ENCODE measurements at places on chromosomes 13 and 19.

GRCh38 chr19:28426730-28427225 lies 786.2 kb downstream of the UQCRFS1 start:
- peak; percentile 67 for DNase-seq

DNA sequence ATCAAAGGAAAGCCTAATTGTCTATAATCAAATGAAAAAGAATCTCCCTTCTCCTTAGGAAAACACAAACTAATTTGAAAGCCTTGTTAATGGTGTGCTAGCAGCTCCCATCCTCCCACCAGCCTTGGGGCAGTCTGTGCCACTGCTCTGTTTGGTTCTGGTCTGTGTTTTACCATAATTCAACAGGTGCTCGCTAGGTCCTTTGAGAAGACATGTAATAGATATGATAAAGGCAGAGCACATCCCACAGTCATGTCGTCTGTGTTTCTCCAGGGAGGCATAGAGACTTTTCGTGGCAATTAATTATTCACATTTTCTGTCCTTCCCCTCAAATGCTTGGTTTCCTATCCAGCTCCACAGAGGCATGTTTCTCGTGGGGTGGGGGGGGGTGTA lies 23.8 kb downstream of the FAM124A start:
- DNase-seq = no peak

GRCh38 chr19:42267644-42268141 lies 1.4 kb upstream of the CIC start:
- DNase-seq = no peak

DNA sequence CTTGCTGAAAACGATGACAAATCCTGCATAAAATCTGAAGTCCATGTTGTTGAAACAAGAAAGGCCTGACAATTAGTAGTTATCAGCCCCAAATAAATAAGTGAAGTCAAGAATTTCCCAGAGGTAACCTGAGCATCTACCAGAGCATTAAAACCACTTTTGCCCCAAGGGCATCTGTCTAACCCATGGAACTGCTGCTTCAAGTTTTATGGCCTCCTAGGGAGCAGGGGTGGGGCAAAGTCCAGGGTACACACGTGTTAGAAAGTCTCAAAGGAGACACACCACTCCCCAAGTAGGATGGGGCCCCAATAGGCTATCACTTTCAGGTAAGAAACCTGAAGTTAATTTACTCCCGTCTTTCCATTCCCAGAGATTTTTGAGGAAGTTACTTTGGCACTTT lies 81.1 kb downstream of the CACNA1A start:
- DNase-seq = no peak

DNA sequence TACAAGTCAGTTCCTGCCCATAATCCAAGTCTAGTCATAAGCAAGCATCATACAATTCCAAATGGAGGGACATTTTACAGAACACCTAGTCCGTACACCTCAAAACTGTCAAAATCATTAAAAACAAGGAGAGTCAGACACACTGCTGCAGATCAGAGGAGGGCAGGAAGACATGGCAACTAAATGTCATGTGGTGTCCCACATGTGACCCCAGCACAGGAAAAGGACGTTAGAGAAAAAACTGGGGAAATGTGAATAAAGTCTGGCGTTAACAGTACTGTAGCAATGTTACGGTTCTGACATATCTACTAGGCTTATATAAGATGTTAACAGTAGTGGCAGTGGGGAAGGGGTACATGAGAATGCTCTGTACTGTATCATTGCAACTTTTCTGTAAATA lies 2.3 kb downstream of the ZSCAN5A start:
- DNase-seq = no peak

- no peak for DNase-seq
These were observed 281.2 kb downstream of the SLITRK5 start for GRCh38 chr13:87952377-87952776.

DNA sequence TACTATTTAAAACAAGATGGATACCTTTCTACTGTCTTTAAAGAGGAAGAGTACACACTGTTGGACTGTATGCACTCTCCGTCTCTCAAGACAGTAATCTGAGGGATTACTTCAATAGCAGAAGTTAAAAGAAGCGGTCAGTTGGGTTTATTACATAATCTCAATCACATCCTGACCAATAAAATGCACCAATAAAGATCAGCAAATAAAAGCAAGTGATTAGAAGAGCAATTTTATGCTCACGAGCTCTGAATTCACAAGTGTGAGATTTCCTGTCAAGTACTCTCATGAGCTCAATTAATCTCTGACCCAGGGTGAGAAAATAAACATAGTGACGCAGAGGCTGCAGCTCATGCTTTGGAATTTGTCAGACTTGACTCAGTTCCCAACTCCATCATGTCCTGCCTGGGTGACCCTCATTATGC lies 12.2 kb downstream of the ABCC4 start:
- DNase-seq = no peak

- DNase-seq = no peak
These were observed 148.6 kb downstream of the IER2 start for GRCh38 chr19:13298565-13299481.

- peak; percentile 80 for DNase-seq
These were observed 27.7 kb downstream of the GADD45B start for GRCh38 chr19:2503521-2504109.

- DNase-seq = no peak
These were observed 574.2 kb downstream of the PCDH9 start for GRCh38 chr13:66655847-66656454.

- DNase-seq = peak; percentile 15
These were observed 226.6 kb upstream of the MAB21L1 start for GRCh38 chr13:35703061-35703460.

- DNase-seq = no peak
These were observed 1.5 kb downstream of the CERS1 start for GRCh38 chr19:18894254-18895037.

DNA sequence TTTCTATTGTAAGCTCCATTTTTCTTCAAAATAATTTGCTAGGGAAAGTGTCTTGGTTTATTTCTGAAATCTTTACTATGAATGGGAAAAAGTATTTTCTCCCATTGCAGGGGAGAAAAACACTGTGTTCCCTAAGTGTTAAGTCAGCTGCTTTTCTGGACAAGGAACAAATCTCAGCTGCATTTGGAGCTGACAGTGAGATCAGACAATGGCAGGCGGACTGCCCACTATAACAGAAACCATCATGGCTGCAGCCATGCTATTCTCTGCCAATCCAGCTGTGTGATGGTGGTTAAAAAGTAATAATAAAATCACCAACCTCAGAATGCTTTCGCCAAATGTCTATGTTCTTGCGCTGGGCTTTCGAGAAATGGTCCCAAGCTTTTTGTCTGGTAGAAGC lies 302.7 kb downstream of the DNAJC15 start:
- DNase-seq = no peak

- DNase-seq = no peak
These were observed 55.7 kb downstream of the MRPL57 start for GRCh38 chr13:21232196-21232595.

- DNase-seq = peak; percentile 23
These were observed 605 bp downstream of the TMEM255B start for GRCh38 chr13:113759525-113760137.

DNA sequence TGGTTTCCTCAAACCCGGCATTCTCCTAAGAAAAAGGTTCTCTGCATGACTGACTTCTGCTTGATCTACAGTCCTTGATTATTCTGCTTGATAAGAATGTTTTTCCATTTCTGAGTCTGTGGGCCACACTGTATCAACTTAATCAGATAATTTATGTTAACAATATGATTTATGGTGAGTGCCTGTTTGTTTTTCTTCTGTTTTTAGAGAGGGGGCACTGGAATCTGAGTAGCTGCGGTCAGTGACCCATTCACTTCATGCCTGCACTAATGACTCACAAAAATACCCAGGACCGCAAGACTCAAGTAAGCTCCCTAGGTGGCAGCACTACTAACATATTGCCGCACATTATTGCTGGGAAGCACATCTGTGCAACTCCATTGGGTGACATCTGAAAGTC lies 542.3 kb upstream of the ATXN8OS start:
- DNase-seq = no peak

- no peak for DNase-seq
These were observed 14.5 kb downstream of the RFX2 start for GRCh38 chr19:6095760-6096159.

- DNase-seq = peak; percentile 29
These were observed 995 bp upstream of the MKNK2 start for GRCh38 chr19:2051773-2052704.

- DNase-seq = no peak
These were observed 102.0 kb downstream of the ERCC5 start for GRCh38 chr13:102947745-102948405.

- no peak for DNase-seq
These were observed 171.7 kb downstream of the LACC1 start for GRCh38 chr13:44051405-44051804.

- DNase-seq = no peak
These were observed 703 bp upstream of the PTH2 start for GRCh38 chr19:49423985-49424303.

GRCh38 chr19:18502246-18502637 lies 19.6 kb downstream of the ELL start:
- no peak for DNase-seq

- DNase-seq = peak; percentile 76
These were observed 816.9 kb upstream of the SLC10A2 start for GRCh38 chr13:103883164-103883563.

GRCh38 chr13:58500938-58501337 lies 869.4 kb downstream of the PCDH17 start:
- DNase-seq = no peak

- DNase-seq = no peak
These were observed 14.5 kb upstream of the TRPC4 start for GRCh38 chr13:37884026-37884425.

DNA sequence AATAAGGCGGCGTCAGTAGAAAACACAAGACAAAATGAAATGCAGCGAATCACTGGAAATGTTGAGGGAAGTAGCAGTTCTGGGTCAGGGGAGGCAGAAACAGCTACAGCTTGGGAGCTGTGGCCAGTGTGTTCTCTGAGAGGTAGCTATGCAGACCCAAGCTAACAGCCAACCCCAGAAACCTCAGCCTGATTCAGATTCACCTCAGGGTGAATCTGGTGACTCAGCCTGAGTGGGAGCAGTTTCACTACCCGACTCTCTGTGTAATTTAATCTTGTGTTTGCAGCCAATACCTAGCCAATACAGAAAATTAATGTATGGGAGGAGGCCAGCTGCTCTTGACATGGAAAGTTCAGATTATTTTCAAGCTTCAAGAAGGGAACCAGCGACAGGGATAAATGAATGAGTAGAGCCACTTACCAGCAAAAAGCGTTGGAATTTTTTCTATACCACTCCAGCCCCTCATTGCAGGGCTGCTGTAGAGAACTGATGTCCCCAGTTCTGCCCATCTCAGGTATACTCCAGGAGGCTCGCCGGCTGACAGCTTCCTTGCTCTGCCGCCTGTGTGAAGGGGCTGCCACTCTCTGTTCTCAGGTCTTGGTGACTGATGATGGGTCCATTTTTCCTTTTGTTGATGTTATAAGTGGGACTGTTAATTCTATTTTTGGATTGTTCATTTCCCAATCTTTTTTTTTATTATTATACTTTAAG lies 8.9 kb downstream of the IGFL3 start:
- DNase-seq = peak; percentile 73

- DNase-seq = peak; percentile 43
These were observed 8.9 kb upstream of the ELF1 start for GRCh38 chr13:41028051-41028450.

- DNase-seq = peak; percentile 90
These were observed 4.6 kb downstream of the PPP5C start for GRCh38 chr19:46351241-46352041.

DNA sequence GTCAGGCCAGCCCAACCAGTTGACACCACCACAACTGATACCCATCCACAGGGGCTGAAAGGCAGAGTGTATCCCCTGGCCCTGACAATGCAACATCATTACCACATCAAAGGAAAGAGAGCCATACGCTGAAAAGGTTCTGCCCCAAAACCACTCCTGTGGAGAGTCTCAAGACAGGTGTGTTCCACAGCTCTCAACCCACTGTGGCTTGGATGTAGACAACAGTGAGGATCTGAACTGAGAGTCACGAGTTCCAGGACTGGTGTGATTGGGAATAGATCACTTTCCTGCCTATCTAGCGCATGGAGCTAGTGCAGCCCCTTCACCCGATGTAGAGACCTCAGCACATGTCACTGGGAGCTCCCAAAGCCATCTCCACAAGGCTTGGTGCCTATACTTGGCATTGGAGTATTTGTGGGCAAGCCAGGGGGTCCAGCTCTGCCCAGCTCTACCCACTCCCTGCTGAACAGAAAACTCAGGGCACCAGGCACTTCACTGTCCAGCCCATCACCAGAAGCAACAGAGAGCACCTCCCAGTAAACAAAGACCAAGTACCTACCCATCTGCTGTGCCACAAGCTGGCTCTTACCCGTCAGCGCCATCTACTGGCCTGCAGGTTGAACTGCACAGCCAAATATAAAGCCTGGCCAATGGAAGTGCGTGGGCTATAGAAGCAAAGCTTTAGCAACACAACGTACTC lies 579.5 kb downstream of the UQCRFS1 start:
- DNase-seq = peak; percentile 56

GRCh38 chr13:25224151-25224550 lies 52.1 kb upstream of the AMER2 start:
- DNase-seq = no peak

DNA sequence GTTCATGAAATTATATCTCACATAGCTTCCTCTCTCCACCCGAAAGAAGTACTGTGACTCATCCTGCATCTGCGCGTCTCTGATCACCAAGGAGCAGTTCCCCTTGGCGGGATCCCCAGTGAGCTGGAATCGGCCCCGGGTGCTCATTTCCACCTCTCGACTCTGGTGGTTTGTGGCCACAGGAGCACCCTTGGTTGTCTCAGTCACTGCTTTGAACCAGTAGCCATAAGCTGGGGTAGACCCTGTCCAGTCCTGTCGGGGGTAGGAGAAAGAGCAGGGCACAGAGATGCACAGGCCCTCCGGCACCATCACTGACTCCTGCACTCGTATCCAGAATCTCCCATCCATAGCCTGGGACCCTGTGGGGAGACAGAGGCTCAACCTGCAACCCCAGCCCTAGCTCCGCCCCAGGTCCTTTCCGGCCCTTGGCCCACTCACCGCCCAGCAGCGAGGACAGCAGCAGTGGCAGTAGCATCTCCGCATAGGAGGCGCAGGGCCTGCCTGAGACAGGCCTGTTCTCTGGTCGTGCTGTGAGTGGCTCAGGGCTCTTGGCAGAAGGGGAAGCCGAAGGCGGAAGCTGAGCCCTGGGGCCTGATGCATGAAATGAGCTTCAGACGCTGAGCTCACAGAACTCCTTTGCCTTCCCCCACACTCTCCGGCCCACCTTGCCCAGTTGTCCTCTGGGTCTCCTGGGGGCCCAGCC lies at the start of gene SIGLEC10:
Gene SIGLEC10, minus strand, starts transcription at position 536 of the 703 bp plus-strand sequence. Its CDS starts 61 bp downstream, at position 475.
- peak; percentile 28 for DNase-seq
